ENCODE measurements at places on chromosomes 13 and 19. TPM values are rescaled to one million over a fixed set of nuclear protein-coding genes. Genes with fewer than 3 reads are reported as not detected.

PROZ gene
- not detected for total RNA-seq

DNA sequence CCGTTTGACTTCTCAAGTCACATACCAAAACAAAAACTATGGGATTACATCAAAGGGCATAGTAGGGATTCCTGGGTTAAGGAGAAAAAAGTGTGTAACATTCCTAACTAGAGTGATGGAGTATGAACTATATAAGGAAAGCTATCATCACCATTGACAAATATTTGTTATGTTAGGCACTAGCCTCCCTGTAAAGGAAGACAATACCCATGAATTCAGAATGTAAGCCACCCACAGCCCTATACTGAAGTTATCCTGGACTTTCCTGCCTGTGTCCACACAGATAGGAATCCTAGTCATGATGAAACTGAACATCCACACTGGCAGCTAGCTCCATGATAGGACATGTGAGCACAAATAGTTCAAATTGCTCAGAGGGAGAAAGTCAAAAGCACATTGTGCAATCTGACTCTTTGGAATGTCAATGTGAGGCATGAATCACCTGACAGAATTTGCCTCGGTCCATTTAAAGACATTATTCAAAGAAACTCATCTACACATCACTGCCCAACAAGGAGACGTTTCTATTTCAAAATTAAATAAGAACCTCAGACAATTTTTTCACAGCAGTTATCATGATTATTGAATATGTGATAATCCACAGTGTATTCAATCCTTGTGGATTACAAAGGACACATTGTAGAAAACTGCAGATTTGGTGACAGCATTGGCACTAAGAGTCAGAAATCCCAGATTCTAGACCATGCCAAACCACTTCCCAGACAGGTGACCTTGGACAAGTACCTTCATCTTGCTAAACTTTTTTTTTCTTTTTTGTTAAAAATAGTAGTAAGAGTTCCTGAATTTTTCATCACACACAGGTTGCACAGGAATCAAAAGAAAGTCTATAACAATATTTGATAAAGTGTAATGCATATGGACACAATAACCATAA is 529.3 kb downstream of the IRS2 start:
- H3K4me3 ChIP-seq = no peak overlapping the region
- peaks cover 66% of the 10 kb centered on the region for H3K4me1 ChIP-seq
- no peaks in the 10 kb centered on the region for H3K36me3 ChIP-seq

DNA sequence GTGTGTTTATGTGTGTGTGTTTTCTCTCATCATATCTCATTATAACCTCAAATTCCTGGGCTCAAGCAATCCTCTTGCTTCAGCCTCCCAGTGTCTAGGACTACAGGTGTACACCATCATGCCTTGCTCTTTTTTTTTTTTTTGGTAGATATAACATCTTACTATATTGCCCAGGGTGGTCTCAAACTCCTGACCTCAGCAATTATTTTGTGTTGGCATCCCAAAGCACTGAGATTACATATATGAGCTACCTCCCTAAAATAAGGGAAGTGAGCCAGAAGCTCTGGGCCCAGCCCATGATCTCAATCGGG is 448 bp upstream of the ZNF543 start:
- peak overlapping the region; percentile 47 for H3K4me3 ChIP-seq
- peak overlapping the region; percentile 55 for H3K27ac ChIP-seq
- H3K27me3 ChIP-seq = no peaks in the 10 kb centered on the region
- no peaks in the 10 kb centered on the region for H3K36me3 ChIP-seq
- no peak for DNase-seq

DNA sequence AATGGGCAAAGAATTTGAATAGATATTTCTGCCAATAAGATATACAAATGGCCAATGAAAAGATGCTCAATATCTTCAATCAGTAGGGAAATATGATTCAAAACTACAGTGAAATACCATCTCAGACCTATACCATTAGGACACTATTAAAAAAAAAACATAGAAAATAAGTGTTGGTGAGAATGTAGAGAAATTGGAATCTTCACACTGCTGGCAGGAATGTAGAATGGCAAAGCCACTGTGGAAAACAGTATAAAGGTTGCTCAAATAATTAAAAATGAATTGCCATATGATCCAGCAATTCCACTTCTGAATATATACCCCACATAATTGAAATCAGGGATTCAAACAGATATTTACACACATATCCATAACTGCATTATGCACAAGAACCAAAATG is 88.1 kb upstream of the STARD13 start:
- H3K27me3 ChIP-seq = no peaks in the 10 kb centered on the region
- no peak overlapping the region for H3K4me3 ChIP-seq
- no peaks in the 10 kb centered on the region for H3K4me1 ChIP-seq
- DNase-seq = no peak

- H3K4me3 ChIP-seq = no peak overlapping the region
- DNase-seq = no peak
- no peak overlapping the region for H3K27ac ChIP-seq
- H3K4me1 ChIP-seq = no peaks in the 10 kb centered on the region
- no peaks in the 10 kb centered on the region for H3K27me3 ChIP-seq
- H3K36me3 ChIP-seq = no peaks in the 10 kb centered on the region
These were observed 87.2 kb upstream of the SLC10A2 start for GRCh38 chr13:103153466-103153865.

CACTIN gene
- 32.2 TPM for total RNA-seq

All from Caco-2 (cell line).